Right renal cortex interstitium (tissue), 3 donors: ENCODE measurements at places on chromosomes 1 and 21.

GRCh38 chr1:67429528-67430357, 459 bp downstream of the SERBP1 start:
- DNase-seq, result no peak

DNA sequence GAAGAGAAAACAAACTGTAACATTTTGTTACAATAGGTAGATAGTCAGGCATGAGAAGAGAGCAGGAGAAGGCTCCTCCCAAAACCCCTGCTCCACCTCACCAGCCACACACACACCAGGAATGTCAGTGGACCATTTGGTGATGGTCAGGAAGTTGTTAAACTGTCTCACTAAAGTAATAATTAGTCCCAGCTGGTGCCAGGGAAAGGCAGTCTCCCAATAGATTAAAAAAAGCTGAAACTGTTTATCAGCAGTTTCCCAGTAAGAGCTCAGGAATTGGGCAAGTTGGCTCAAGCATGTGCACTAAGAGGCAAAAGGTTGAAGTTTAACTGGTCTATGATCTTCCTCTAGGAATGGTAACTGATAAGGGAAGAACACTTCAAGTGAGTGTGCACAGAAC, 249.6 kb downstream of the COL11A1 start:
- no peak for DNase-seq

GRCh38 chr1:216049741-216050430, 373.4 kb downstream of the USH2A start:
- no peak for DNase-seq

- no peak for DNase-seq
Observed at GRCh38 chr1:95532335-95532734, 298.3 kb downstream of the RWDD3 start.

GRCh38 chr21:33406493-33406892, 3.3 kb downstream of the IFNGR2 start:
- DNase-seq, result no peak

DNA sequence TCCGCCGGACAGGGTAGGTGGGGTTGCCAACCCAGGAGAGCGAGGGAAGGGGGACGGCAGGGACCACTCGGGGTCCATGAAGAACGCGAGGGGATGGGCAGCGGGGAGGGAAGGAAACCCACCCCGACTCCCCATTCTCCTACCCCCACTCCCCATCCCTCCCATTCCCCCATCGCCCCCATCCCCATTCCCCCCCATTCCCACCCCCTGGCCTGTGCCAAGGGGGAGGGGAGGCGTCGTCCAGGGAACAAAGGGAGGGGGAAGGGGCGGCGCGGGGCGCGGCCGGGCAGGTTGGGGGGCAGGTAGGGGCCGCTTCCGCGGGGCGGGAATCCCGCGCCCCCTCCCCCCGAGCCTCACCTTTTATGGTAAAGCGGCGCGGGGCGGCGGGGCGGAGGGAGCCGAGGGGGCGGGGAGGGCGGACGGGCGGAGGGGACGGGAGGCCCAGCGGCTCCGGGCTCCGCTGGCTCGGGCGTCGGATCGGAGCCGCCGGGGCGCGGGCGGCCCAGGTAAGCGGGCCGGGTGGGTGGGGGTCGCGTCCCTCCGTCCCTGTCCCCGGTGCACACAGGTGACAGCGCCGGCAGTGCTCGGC, at the start of gene FBLIM1:
Gene FBLIM1, plus strand, starts transcription at position 453 of the 589 bp plus-strand sequence. CDS start 6,189 bp downstream, outside the sequence.
- DNase-seq, result no peak

DNA sequence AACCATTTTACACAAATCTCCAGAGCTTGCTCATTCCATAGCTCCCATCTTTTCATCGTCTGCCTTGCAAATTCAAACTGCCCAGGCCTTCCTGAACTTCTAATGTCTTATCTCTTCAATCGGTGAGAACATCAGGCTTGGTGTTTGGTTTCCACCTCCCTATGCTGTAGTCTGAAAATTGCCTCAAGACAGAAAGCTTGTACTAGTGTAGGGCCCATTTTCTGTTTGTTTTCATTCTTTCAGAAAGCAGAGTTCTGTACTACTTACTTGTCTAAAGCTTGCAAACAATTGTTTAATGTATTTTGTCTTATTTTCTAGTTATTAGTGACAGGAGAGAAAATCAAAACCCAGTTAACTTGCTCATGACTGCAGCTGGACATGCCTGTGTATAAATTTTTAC, 16.8 kb downstream of the HOOK1 start:
- DNase-seq, result no peak

DNA sequence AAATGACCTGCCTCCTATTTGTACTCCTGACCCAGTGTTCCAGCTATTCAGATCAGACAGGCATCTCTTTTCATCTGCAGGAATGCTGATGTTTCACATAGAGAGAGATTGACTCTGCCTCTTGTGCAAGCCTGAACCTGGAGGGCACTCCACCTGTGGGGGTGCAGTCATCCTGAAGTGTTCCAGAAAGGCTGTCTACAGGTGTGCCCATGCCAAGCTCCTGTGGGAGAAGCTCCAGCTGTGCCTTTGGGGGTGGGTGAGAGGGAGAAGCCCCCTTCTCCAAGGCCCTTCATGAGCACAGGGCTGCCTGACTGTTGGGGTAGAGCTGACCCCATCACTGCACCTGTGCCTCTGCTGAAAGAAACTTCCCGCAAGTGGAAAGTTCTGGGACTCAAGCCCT, 22.8 kb downstream of the IFI44 start:
- no peak for DNase-seq

GRCh38 chr1:40944326-40944725, 35.2 kb upstream of the CTPS1 start:
- DNase-seq, result no peak

DNA sequence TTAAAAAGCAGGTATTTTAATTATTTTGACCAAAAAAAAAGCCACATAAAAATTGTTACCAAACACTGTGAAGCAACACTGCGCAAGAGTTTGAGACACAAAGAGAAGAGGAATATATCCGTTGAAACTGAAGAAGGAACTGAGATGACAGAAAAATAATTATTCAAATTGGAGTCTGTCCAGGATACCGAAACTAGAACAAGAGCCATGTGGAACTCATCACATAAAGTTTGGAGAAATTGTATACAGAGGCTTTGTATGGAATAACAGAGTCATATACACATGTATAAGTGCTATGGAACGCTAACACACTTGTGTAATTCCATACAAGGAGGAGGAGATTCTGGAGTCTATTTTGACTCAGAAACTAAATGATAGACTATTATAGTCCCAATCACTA, 675.1 kb upstream of the ADGRL2 start:
- DNase-seq, result no peak

DNA sequence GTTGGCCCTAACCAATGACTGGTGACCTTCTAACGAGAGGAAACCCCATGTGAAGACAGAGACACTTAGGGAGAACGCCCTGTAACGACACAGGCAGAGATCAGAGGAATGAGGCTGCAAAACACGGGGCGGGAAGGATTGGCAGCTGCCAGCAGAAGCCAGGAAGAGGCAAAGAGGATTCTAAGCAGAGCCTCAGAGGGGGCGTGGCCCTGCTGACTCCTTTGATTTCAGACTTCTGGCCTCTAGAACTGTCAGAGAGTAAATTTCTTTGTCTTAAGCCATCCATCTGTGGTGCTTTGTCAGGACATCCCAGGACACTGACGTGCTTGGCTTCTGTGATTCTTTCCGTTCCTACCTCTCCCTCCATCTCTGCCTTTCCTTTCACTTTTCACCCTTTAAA, 79.3 kb downstream of the SH3BGR start:
- no peak for DNase-seq

GRCh38 chr1:61839679-61840078, 97.4 kb downstream of the PATJ start:
- no peak for DNase-seq

GRCh38 chr21:35873441-35873840, 186.9 kb downstream of the SETD4 start:
- no peak for DNase-seq

DNA sequence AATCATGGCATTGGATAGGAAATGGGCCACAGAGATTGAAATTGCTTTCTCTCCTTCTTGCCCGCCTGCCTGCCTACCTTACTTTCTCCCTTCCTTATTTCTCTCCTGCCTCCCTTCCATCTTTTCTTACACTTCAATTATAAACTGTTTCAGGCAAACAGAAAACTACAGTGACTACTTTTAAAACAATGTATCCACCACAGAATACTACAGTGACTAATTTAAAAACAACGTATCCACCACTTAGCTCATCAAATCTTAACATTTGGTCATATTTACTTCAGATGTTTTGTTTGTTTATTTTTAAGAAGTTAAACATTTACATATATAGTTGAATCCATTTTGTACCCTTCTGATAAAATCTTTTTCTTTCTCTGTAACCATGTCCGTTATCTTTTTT, 54.4 kb downstream of the SNRPE start:
- no peak for DNase-seq

DNA sequence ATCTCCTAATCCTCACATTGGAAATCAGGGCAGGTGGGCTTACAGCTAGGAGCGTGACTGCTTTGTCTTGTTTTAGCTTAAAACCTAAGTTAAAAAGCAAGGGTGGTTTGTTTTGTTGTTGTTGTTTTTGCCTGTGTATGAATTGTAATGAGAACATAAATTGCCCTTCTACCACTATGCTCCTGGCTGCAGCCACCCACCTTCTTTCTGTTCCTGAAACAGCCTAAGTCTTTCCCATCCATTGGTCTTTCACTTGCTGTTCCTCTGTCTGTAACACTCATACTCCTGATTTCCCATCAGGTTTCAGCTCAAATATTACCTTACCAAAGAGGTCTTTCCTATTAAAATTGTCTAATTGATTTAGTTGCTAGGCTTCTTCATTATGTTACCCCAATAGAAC, 604 bp upstream of the TMEM79 start:
- no peak for DNase-seq

DNA sequence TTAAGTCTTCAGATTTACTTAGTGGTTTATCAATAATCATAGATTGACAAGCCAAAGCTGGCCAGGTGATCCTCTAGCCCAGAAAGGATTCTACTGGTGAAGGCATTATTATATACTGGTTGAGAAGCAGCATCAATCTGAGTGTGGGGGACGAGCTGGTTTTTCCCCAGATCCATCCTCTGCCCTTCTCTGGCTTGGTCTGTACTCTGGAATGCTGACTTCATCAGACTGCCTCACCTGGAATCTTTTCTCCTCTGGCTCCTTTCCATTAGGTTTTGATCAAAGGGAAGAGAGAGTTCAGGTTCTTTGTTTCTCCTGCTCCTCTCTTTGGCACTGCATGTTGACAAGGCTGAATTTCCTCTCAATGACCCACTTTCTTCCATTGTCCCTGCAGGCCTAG, 93.9 kb downstream of the KCTD3 start:
- DNase-seq, result no peak

DNA sequence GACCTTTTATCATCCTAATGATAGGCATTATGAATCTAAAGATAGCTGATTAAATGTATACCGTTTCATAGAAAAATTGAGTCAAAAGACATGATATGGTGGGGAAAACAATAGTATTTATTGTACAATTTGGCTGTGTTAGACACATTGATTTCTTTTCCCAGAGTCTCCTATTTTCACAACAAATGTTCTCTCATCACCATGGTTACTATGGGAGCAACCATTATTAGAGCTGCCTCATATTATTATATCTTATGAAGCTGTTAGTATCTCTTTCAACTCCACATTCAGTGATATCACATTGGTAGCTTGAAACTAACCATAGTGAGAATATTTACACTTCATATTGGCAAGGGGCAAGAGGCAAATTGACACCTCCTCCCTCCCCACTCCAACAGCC, 10.7 kb upstream of the CTH start:
- DNase-seq, result no peak

DNA sequence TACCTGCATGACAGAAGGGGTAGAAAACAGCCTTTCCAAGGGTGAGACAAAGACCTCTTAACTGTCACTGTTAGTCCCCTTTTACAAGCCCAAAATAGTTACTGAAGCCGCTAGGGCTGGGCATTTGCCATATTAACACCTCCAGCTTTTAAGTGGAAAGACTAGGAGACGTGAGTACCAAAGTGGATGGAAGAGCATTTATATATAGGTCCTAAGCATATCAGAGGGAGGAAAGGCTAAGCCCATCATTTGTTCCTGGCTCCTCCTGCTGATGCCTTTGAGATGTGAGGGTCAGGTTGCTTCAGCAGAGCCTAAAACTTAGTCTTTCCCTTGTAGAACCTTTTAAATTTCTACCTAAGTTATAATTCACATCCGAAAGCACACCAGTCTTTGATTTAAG, 25.7 kb upstream of the APOBEC4 start:
- DNase-seq, result no peak

- no peak for DNase-seq
Observed at GRCh38 chr1:44067266-44068250, 36.3 kb upstream of the SLC6A9 start.

DNA sequence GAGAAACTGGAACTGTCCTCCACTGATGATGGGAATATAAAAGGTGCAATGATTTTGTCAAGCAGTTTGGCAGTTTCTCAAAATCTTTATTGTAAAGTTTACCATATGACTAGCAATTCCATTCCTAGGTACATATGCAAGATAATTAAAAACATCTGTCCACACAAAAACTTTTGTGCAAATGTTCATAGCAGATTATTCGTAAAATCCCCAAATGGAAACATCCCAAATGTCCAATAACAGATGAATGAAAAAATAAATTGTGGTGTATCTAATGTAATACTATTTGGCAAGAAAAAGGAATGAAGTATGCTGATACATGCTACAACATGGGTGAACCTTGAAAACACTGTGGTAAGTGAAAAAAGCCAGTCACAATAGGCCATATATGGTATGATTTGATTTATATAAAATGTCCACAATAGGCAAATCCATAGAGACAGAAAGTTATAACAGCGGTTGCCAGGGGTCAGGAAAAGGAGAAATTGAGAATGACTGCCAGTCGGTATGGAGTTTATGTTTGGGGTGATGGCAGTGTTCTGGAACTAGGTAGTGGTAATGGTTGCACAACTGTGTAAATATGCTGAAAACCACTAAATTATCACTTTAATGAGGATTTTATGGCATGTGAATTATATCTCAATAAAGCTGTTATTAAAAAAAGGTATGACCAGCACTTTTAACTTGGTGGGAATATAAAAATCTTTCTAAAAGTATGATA, 81.7 kb upstream of the BEND5 start:
- no peak for DNase-seq

GRCh38 chr1:174200746-174201145, 41.4 kb downstream of the RABGAP1L start:
- no peak for DNase-seq

- no peak for DNase-seq
Observed at GRCh38 chr1:200665861-200666260, 3.8 kb downstream of the DDX59 start.

DNA sequence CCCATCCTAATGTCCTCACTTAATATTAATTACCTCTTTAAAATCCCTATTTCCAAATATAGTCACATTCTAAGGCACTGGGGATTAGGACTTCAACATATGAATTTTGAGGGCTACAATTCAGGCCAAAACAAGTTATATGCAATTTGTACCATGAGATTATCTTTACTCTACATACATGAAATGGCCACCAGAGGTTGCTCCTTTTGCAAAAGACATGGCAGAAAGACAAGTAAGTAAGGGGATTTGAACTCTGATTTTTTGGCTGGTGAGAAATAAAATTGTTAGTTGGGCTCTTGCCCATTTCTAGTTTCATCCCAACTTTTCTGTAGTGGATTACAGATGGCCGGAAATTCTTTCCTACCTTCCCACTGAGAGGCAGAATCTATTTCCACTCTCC, 4.8 kb upstream of the ALG6 start:
- no peak for DNase-seq
